ENCODE measurements at places on chromosomes 13 and 19.

- no peak for DNase-seq
Measured at GRCh38 chr13:82344867-82345266, 1537.4 kb downstream of the SLITRK1 start.

DNA sequence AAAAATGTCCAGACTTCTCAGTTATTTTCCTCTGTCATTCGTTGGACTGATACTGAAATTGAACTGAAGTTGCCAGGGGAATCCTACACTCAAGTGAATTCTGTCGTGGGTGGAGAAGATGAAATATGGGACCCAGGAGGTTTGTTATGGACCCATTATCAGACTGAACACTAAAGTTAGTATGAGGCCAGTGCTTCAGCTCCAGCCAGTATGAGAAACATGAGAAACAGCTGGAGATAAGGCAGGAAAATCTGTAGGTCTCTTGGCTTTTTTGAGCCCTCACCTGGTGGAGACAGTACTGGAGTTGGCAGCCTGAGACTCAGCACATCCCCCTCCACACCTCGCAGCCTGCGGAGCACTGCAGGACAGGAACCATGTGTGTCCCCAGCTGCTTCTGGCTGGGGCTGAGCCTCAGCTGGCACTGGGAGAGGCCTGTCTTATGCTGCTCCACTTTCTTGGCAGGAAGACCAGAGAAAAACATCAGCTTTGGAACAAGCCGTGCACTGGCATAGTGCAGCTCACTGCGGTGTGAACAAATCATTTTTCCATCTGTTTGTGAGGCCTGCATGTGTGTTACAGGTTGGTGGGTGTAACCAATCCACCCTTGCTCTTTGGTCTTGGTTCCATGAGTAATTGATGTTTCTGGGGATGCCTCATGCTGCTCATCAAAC is 641.0 kb downstream of the FGF9 start:
- no peak for DNase-seq

GRCh38 chr19:17719730-17720400 is 585 bp downstream of the MAP1S start:
- no peak for DNase-seq

DNA sequence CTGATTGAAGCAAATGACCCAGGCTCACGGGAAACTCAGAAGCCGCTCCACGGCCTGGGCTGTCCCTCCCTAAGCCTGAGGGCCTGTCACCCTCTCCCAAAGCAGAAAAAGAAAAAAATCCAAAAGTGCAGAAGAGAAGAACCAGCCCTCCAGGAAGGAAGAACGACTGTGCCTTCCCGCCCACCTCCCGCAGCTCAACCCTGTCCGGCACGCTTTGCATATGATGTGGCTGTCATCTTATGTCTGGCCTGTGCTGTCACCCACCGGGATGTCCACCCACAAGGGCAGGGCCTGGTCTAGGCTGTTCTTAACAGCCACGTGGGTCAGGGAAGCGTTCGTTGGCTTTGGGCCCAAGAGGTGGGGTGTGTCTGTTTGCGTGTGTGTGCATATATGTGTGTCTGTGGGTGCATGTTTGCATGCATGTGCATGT is 13.7 kb downstream of the ZBTB7A start:
- DNase-seq, result no peak

DNA sequence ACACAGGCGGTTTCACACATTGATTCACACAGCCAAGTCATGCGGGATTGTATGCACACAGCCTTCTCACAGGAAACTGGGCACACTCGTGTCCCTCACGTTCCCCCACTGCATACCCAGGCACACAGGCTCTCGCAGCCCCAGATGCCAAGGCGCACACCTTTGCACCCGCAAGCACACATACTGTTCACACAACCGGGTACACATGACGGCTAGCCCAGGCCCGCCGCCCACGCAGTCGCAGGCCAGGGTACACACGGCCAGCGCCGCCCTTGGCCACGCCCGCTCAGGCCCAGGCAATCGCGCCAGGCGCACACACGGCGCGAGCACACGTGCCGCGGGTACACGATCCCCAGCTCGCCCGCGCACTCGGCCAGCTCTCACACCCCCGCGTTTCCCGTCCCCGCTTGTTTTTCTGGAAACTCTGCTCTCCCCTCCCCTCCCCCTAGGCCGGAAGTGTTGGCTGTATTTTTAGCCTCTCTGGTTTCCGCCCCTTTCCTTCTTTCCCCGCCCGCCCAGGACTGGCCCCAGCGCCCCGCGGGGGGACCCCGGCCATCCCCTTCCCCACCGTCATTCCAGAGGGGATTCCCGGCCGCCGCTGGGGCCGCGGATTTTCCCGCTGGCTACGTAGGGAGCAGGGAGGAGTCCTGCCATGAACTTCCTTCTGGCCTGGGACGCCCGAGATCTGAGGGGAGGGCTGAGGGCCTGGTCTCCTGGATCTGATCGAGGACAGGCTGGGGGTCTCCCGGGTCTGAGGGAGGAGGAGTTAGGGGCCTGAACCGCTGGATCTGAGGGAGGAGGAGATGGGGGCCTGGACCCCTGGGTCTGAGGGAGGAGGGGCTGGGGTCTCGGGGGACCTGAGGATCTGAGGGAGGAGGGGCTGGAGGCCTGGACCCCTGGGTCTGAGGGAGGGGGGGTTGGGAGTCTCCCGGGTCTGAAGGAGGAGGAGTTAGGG is 4.0 kb upstream of the ZFP36 start:
- DNase-seq, result peak; percentile 79

DNA sequence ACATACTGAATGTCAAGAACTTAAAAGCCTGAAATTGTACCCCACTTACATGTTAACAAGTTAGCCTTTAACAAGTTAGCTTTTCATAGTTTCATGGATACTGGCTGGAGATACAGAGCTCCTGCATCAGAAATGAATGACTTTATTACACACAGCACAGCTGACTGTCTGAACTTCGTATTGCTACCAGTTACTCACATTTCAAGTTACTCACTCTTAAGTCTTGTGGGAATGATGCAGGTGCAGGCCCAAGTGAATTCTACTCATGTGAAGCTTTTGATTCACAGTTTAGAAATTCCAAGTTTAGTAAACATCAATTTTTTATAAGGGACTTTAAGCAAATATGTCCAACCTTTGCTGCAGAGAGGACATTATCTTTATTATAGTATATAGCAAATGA is 762.2 kb upstream of the PRR20A start:
- no peak for DNase-seq

- DNase-seq, result no peak
Measured at GRCh38 chr13:30147421-30147820, 159.9 kb downstream of the KATNAL1 start.

DNA sequence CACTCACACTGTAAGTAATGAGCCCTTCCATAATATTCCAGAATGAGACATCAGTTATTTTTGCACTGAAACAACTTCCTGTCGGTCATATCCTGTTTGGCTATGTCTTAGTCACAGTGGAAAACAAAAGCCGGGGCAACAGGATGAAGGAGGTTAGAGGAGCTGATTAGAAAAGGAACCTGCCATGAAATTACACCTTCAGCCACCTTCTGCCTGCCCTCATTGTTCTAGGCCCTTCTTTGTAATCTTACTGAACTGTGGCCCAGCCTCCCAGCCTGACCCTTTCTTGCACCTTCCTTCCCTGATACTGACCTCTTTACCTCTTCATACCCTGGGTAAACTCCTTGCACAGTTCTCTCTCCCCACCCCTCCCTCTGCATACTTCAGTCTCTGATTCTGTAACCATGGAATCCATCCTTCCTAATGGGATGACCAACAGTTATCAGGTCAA is 67.3 kb downstream of the DOCK9 start:
- DNase-seq, result no peak

GRCh38 chr13:98083507-98083906 is 59.4 kb upstream of the FARP1 start:
- no peak for DNase-seq

- DNase-seq, result no peak
Measured at GRCh38 chr13:58908019-58908679, 1255.6 kb downstream of the DIAPH3 start.

- no peak for DNase-seq
Measured at GRCh38 chr13:95087746-95088305, 213.4 kb downstream of the ABCC4 start.

DNA sequence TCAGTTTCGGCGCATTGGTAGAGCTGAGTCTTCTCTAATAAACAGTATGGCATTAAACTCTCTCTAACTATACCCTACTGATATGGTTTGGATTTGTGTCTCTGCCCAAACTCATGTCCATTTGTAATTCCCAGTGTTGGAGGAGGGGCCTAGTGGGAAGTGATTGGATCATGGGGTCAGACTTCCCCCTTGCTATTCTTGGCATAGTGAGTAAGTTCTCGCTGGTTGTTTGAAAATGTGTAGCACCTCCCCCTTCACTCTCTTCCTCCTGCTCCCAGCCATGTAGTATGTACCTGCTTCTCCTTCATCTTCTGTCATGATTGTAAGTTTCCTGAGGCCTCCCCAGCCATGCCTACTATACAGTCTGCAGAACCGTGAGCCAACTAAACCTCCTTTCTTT is 682.7 kb upstream of the ARGLU1 start:
- DNase-seq, result no peak

GRCh38 chr13:42836930-42837690 is 55.7 kb downstream of the FAM216B start:
- DNase-seq, result no peak

GRCh38 chr13:28324181-28324789 is 170.6 kb downstream of the FLT1 start:
- DNase-seq, result peak; percentile 2

DNA sequence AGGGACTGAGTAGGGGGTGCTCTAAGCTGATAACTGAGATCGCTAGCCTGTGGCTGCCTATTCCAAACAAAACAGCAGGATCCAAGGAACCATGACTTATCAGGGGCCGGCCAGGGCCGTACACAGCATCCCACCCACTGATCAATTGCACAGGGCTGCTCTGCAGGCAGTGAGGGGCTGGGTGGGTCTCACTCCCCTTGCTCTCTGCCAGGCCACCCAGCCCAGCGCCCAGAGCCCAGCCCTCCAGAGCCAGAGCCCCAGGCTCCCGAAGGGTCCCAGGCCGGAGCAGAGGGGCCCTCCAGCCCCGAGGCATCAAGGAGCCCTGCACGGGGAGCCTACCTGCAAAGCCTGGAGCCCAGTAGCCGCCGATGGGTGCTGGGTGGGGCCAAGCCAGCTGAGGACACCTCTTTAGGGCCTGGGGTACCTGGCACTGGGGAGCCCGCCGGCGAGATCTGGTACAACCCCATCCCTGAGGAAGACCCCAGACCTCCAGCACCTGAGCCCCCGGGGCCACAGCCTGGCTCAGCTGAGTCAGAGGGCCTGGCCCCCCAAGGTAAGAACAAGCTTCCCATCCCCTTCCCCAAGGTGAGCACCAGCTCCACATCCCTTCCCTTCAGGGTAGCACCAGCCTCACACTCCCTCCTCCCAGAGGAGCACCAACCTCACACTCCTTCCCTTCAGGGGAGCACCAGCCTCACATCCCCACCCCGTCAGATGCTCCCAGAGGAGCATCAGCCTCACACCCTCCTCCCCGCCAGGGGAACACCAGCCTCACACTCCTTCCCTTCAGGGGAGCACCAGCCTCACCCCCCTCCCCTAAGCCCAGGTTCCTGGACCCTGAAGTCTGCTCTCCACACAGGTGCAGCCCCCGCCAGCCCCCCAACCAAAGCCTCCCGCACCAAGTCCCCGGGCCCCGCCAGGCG is 1.9 kb downstream of the SYDE1 start:
- no peak for DNase-seq

Data from activated T-helper 1 cell treated with Interleukin-2 at 50 U/mL for 16 hours (primary cell).